ENCODE measurements at places on chromosomes 5 and 9.

- DNase-seq: no peak
Observed at GRCh38 chr5:10295619-10296326, 11.9 kb downstream of the CMBL start.

DNA sequence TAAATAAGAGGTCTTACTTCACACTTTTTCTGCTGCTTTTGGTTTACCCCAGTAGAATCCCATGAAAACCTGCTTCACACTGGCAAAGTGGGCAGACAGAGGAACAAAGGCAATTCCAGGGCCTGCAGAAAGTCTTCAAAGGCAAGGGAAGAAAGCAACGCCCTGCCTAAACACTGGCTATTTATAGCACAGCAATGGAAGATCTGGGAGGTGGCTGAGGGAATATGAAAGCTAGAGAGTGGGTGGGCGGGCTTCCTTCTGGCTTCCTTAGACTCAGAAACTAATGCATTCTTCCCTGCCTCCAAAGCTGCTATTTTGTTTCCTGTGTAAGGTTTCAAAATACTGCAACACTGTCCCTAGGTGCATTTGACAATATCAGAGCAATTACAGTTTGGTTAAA lies 46.8 kb downstream of the ELAVL2 start:
- DNase-seq: peak; percentile 40

DNA sequence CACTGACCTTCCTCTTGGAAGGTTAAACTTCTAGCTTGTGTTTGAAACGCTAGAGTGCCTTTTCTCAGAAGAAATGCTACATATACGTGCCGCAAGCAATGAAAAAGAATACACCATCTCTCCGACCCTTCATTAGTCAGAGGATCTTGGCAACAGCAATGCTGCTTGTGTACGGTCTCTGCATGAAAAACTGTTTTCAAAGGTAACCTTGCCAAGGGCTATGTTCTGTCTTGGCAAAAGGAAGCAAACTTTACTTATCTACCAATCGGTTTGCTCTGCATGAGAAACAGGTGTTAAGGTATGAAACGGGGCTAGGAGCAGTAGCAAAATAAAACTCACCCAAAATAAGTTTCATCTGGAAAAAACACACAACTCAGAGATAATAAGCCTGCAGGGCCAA lies 297.8 kb downstream of the FBXL17 start:
- no peak for DNase-seq

- DNase-seq: no peak
Observed at GRCh38 chr9:13352451-13352979, 73.0 kb upstream of the MPDZ start.

GRCh38 chr9:137828527-137829259 lies 48.9 kb upstream of the CACNA1B start:
- DNase-seq: no peak

DNA sequence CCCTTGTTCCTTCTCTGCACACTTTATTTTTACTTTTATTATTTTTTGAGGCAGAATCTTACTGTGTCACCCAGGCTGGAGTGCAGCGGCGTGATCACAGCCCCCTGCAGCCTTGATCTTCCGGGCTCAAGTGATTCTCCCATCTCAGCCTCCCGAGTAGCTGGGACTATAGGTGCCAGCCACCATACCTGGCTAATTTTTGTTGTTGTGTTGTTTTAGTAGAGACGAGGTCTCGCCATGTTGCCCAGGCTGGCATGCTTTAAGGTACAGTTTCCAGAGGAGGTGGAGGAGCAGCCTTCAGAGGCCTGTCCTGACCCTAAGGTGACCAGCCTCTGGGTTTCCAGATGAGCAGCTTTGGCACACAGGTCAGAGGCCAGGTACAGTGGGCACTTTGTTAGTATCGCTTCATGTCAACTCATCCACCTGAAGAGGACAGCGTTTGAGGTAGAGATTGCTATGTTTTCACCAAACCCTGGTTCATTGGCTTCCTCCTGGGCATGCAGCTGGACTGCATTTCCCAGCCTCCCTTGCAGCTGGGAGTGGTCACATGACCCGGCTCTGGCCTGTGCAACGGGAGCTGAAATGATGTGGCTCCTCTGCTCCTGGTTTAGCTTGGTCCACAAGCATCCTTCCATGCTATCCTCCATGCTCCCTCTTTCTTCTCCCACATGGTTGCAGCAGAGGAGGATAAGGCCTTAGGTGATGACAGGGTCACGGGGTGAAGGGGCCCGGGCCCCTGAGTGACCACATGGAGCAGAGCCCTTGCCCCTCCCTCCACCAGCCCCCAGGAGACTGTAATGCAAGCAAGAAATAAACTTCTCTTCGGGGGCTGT lies 139.3 kb upstream of the IER5L start:
- no peak for DNase-seq

GRCh38 chr9:26950521-26950920 lies 3.5 kb upstream of the PLAA start:
- no peak for DNase-seq

GRCh38 chr9:126626926-126627233 lies 13.2 kb downstream of the LMX1B start:
- DNase-seq: no peak

- DNase-seq: no peak
Observed at GRCh38 chr5:152374711-152375275, 30.3 kb downstream of the NMUR2 start.

GRCh38 chr9:6512085-6512657 lies 99.2 kb downstream of the UHRF2 start:
- DNase-seq: no peak

GRCh38 chr5:11854936-11855335 lies 49.3 kb downstream of the CTNND2 start:
- DNase-seq: no peak

DNA sequence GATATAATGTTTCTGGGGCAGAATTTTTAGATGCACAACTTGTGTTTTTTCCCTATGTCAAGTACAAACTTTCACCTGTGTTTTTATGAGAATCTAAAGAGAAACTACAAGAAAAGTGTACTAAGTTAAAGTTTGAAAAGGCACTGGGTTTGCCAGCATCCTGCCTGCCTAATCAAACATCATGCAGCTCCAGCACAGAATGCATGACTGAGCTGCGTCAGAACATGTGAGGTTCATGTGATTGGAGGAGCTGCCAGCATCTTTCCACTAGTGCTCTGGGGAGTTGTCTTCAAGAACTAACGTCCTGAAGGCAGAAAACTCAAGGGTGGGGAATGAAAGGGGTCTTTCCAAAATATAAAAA lies 46.1 kb upstream of the RIC1 start:
- no peak for DNase-seq

GRCh38 chr5:167750586-167750985 lies 540.9 kb upstream of the WWC1 start:
- DNase-seq: no peak

GRCh38 chr5:5490774-5491347 lies 68.4 kb downstream of the ICE1 start:
- DNase-seq: no peak

GRCh38 chr5:31273631-31274378 lies 80.3 kb downstream of the CDH6 start:
- no peak for DNase-seq

DNA sequence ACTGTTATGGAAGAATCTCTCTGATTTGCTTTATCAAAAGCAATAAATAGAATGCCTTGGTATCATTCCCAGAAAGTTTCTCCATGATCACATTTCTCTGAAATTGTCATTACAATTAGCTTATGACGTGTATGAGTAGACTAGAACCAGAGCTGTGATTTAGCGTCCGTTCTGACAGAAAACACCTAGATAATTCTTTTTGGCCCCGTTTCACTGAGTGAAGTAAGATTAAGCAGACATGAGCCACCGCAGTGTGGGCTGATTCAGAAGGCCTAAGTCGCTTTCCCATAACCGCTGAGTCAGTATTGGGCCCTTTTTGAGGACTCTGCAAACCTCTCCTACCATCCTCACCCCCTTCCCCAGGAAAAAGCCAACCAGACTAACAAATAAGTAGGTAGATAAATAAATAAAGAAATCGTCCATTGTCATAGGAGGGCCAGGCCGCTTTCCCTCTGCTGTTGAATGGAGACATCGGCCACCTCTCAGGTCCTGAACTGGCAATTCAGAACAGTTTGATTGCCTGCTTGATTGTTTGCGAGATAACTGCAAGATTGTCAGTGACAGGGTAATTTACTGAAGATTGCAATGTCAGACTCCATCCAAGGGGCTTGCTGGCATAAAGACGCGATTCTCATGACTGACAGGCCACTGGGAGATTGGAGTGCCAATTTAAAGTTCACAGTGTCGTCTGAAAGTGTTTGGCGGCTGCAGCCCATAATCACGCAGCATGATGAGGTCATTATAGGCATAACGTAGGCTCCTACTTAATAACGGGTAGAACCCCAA lies 105.0 kb upstream of the WWC1 start:
- DNase-seq: no peak

DNA sequence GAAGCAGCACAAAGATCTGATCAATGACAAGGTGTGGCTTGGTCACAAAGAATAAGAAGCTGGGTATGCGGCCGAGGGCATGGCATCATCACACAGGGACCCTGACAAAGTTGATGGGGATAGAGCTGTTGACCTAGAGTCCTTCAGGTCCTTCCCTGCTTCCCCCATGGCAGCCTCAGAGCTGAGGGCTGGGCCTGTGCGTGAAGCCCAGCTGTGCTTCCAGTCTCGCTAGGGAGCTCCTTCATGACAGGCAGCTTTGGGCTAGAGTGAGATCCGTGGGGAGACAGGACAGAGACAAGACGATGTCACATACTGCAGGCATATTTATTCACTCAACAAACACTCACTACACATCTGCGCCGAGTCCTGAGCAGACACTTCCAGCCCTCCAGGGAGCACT lies 56.4 kb upstream of the NEURL1B start:
- no peak for DNase-seq

GRCh38 chr5:44708602-44709001 lies 100.1 kb upstream of the MRPS30 start:
- DNase-seq: no peak

- no peak for DNase-seq
Observed at GRCh38 chr5:57784121-57784520, 301.5 kb upstream of the ACTBL2 start.

GRCh38 chr5:22063717-22064116 lies 789.4 kb downstream of the CDH12 start:
- no peak for DNase-seq

GRCh38 chr5:33675958-33676464 lies 215.8 kb downstream of the ADAMTS12 start:
- no peak for DNase-seq

GRCh38 chr5:132046880-132047299 lies 13.6 kb upstream of the IL3 start:
- DNase-seq: no peak

DNA sequence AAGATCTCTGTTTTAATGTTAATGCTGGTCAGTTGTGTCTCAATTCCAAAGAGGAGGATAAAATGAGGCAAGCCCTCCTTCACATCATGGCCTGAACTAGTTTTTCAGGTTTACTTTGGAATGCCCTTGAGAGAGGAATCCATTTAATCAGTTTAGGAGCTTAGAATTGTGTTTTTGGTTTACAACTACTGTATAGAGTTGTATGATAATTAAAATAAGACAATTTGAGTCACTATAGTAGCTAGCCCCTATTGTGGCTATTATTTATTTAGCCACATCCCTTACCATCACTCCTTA lies 107.8 kb upstream of the PRLR start:
- no peak for DNase-seq

GRCh38 chr5:151676719-151677118 lies 10.0 kb downstream of the SPARC start:
- DNase-seq: peak; percentile 28

- DNase-seq: no peak
Observed at GRCh38 chr5:143662020-143662419, 149.9 kb upstream of the HMHB1 start.

DNA sequence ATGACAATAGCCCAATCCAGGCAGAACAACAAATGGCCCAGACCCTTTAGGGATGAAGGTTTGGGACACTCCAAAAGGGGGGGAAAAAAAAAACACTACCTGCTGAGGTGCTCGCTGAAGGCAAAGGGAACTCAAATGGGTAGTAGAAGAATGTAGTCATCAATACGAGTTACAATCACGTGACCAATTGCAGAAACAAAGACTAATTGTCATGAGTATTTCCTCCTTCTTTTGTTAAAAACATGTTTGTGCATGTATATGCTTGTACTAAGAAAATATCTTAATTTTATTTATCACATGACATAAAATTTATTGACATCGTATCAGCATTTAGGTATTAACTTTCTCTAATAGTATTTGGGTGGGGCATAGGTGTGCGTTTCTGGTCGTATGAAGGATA lies 743.5 kb downstream of the DNAH5 start:
- DNase-seq: no peak

GRCh38 chr9:125683486-125683885 lies 23.5 kb downstream of the MAPKAP1 start:
- DNase-seq: no peak

DNA sequence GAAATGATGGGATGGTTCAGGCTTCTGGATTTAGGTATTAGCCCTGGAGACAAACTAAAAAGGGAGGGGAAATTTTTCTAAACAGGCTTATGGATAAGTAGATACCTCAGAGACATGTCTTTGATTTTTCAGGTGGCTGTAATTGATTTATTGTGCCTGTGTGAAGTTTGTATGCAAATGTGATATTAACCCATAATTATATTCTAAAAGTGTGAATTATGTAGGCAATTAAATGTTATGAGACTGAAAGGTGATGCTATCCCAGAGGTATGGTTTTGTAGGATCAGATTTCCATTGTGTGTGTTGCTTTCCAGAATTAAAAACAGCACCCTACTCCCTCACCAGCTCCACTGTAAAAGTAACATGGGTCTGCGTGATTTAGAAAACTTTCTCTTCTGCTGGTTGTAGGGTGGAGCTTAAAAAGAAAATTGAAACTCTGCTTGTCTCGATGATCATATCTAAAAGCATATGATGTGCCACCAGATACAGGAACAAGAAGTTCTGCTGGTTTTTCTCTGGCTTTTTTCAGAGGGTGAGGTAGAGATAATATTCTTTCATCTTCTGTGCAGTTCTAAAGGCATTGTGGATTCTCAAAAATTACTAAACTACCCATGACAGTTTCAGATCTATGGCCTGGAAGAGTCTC lies 71.8 kb upstream of the TAF11L2 start:
- no peak for DNase-seq

GRCh38 chr5:122741681-122742080 lies 33.2 kb upstream of the SNX2 start:
- no peak for DNase-seq

All from left hindlimb (tissue), 1 donor.